ENCODE measurements at places on chromosomes 1 and 21.
A peak's percentile ranks its signal among the peaks of the same experiment; 100 is the strongest.

GRCh38 chr21:37550618-37551330 lies 184.2 kb downstream of the DYRK1A start:
- no peak for DNase-seq

DNA sequence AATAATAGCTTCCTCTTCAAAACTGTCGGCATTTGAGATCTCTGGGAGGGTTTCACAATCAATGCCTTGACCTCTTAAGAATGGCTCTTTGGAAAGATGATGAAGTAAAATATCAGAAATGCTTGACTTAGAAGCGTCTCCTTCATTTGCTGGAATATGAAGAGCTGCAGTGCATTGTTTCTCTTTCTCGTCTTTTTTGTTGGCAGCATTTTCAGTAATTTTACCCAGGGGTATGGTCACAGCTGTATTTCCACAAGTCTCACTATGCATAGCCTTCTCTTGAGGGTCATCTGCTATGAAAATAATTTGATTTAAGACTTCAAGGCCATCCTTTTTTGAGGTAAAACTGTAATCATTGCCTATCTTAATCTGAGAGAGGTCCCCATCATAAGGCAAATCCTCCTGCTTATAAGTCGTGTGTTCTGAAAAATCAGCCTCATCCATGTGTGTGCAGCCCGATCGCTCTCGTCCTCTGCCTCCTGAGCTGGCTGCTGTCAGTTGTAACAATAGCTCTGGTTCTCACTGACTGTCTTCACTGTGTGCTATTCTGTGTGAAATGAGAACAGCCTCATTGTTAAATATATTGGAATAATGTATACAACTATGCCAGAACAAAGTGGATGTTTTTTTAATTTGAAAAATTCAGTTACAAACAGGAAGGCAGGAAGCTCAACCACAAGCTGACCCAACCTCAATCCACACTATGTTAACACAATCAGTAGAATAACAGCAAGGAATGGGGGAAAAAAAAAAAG lies 4.5 kb downstream of the AKNAD1 start:
- no peak for DNase-seq

DNA sequence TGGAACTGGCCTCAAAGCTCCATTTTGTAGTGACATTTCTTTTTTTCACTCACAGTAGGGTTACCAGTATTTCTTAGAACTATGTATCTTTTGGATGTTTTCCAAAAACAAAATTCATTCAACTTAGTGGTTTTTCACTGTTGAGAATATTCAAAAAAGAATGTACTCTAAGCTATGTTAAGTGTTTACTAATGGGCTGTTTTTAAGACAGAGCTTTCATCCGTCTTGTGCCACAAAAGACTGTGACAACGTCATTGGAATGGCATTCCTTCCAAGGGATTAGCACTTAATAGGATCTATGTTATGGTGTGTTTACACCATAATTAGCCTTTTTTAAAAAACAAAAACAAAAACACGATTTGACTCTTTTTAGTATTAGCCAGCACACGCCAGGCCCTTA lies 66.8 kb downstream of the TTC3 start:
- DNase-seq, result no peak

DNA sequence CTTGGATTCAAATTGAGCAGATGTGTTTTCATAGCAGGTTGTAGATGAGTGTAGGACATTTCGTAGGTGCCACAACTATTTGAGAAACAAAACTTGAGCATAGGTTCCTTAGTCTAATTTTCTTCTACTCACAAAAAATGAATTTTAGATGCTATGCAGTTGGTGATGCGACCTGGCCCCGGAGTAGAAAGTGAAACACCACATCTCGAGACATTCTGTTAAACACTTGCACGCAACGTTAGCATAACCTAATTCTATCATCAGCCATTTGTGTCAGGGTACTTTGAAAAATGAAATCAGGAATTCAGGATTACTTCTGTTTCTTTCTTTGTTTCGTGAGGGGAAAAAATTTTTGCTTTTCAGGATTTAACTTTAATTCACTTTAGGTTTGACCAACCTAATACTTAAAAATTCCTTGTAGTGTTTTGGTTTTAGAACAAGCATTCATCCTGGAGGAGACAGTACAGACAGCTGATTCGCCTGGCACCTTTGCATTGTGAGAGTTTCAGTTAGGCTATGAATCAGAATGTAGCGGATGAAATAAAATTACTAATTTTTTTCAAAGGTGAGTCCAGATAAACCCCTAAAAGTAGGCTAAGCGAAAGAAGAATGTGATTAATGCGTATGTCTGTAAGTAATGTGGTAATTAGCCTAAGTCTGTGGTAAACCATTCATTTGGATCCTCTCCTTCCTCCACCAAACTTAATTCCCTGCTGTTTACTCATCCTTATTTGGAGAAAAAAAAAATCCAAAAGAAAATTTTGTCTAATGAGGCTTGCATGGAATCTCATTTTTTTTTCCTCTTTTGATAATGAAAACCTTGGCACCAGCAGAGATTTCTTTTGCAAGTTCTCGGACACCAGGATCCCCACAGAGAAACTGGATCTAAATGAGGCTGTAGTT lies 44.9 kb downstream of the MAP3K21 start:
- no peak for DNase-seq

DNA sequence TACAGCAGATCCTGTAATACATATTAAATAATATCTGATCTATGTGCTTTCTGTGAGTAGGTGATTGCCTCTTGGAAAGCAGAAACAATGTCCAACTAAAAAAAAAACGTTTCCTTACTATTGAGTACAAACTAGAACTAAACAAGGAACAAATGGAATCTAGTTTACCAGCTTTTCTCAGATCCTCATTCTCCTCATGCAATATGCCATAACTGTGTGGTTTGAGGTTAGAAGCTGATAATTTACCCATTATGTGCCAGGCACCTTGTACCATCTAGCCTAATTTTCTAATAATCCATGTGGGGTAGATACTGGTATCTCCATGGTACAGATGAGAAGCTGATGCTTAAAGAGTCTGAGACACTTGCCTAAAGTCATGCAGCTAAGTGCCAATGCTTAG lies 154.7 kb downstream of the PTGER3 start:
- DNase-seq, result no peak

- no peak for DNase-seq
Observed at GRCh38 chr1:179124873-179125272, 43.0 kb downstream of the TOR3A start.

DNA sequence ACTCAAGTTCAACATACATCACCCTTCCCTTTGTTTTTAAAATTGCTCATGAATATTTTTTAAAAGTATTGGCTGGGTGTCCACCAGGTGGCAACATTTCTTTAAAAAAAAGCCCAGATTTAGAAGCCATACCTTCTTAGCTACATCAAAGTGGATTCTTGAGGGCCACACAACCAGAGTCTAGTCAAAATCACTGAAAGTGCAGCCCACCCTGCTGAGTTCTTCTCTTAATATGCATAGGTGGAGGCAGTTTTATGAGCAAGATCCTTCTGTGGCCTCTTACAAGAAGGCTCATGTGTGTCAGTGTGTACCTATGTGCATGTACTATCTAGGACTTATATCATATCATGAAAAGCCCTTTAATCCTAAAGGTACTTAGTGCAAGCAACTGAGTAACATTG lies 16.9 kb upstream of the GNG12 start:
- peak; percentile 56 for DNase-seq

GRCh38 chr1:208089761-208090370 lies 154.3 kb downstream of the PLXNA2 start:
- DNase-seq, result no peak

- DNase-seq, result no peak
Observed at GRCh38 chr1:36743286-36744005, 260.7 kb upstream of the CSF3R start.

- no peak for DNase-seq
Observed at GRCh38 chr1:37094302-37094701, 60.0 kb upstream of the GRIK3 start.

GRCh38 chr1:87872189-87872588 lies 543.5 kb downstream of the LMO4 start:
- no peak for DNase-seq

DNA sequence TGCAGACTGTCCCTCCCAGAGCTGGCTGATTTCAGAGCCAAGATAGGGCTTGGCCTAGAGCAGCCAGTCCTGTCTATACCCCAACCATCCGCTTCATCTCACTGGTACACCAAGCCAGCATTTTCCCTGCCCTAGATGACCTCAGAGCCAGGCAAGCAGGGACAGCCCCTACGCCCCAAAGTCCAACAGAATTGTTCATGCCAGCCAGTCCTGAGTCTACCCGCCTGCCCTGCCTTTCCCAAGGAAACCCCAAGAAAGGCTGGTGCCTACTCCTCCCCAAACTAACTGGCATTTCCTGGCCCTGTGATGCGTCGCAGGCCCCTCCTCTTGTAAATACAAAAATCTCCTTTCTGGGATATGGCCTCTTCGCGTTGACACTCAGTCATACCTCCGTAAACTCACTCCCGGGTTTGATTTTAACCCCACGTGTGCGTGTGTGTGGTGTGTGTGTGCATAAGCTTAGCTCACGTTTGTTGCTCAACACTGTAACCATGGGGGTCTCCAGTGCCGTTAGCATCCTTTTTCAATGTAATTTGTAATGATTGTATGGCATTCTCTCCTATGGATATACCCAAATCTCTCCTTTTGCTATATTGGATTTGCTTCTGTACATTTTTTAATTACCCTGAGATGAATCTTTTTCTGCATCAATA lies 75.3 kb downstream of the SIK1 start:
- no peak for DNase-seq

- DNase-seq, result peak; percentile 46
Observed at GRCh38 chr1:41454406-41454805, 30.1 kb downstream of the EDN2 start.

GRCh38 chr1:25945761-25946160 lies 39.5 kb upstream of the STMN1 start:
- DNase-seq, result no peak

DNA sequence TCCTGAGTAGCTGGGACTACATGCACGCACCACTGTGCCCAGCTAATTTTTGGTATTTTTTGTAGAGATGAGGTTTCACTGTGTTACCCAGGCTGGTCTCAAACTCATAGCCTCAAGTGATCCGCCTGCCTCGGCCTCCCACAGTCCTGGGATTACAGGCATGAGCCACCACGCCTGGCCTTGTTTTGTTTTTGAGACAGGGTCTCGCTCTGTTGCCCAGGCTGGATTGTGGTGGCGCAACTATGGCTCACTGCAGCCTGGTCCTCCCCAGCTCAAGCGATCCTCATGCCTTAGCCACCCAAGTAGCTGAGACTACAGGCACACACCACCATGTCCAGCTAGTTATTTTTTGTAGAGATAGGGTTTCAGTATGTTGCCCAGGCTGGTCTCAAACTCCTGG lies 26.0 kb downstream of the PARK7 start:
- DNase-seq, result no peak

DNA sequence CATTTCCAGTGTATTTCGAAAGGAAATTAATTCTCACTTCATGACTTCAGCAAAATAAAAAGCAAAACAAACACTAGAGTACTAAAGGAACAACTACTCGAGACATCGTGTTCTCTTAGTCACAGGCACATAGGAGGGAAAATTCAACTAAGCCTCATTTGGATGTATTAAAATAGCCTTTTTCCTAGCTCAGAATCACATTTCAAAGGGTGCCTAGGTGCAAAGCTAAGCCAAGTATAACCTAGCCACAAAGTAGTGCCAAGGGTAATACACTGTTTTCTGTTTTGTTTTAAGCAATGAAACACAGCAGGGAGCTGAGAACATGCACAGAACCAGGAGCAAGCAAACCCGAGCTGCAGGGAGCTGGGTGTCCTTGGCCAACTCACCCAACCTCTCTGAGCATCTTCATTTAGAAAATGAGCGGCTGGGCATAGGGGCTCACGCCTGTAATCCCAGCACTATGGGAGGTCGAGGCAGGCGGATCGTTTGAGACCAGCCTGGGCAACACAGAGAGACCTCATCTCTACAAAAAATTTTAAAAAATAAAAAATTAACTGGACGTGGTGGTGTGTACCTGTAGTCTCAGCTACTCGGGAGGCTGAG lies 26.6 kb upstream of the ACBD6 start:
- DNase-seq, result no peak

DNA sequence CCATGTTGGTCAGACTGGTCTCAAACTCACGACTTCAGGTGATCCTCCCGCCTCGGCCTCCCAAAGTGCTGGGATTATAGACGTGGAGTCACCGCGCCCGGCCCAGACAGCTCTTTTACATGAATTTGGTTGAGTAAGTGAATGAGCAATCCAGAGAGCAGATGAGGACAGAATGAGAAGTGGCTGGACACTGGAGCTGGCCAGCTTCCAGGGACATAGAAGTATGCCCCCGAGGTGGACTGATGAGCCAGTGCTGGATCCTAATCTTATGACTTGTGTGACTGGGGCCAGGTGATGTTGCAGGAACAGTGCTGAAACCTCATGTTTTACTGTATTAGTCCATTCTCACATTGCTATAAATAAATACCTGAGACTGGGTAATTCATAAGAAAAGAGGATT lies 35.9 kb upstream of the KANK4 start:
- no peak for DNase-seq

GRCh38 chr1:2534687-2535441 lies 4.8 kb upstream of the HES5 start:
- no peak for DNase-seq

- peak; percentile 24 for DNase-seq
Observed at GRCh38 chr1:25245809-25246599, 1.2 kb downstream of the RSRP1 start.

DNA sequence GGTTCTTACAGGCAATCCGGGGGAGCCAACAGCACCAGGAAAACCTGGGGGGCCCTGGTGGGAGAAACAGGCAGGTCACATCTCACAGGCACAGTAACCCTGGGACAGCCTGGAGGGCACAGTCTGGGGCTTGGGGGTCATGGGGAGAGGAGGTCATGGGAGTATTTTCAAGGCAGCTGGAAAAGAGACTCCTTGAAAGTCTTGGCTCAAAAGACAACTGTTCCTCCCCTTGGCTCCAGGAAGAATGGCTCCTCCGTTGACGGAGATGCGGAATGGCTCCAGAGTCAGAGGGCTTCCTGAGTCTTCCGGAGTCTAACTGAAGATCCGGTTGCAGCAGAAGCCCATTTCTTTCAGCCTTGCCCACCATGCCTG lies 25.9 kb upstream of the PEF1 start:
- DNase-seq, result no peak

DNA sequence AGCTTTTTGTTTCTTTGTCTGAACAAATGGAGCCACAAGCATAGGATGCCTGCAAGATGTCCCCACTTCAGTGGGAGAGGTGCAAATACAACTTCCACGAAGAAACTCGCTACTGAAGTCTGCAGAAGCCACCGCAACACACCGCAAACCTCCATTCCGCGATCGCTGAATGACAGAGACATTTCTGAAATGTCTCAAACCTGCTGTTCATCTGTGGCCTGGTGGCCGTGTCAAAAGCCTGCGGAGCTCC lies 1.0 kb downstream of the TP53BP2 start:
- DNase-seq, result no peak

DNA sequence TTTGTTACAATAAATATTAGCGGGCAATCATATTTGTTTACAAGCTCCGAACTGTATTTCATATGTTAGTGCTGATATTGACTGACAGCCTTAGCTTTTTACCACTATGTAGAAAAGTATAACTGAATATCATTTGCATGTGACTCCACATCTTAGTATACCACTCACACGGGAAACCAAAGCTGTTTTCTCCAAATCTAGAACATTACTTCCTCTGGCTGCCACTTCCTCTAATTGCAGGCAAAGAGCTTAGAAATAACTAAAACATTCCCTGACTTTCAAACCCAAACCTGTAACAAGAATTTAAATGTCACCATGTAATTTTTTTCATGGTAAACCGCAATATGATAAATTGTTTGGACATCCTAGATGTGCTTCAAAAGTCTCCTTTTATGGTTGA lies 174.7 kb downstream of the LBR start:
- DNase-seq, result no peak

Data from NCI-H2081 (cell line).